ENCODE measurements at places on chromosomes 11 and 22.

- DNase-seq: no peak
Observed at GRCh38 chr11:26665946-26666345, 55.9 kb downstream of the SLC5A12 start.

- DNase-seq: peak; percentile 79
Observed at GRCh38 chr11:77151804-77152509, 23.9 kb downstream of the MYO7A start.

DNA sequence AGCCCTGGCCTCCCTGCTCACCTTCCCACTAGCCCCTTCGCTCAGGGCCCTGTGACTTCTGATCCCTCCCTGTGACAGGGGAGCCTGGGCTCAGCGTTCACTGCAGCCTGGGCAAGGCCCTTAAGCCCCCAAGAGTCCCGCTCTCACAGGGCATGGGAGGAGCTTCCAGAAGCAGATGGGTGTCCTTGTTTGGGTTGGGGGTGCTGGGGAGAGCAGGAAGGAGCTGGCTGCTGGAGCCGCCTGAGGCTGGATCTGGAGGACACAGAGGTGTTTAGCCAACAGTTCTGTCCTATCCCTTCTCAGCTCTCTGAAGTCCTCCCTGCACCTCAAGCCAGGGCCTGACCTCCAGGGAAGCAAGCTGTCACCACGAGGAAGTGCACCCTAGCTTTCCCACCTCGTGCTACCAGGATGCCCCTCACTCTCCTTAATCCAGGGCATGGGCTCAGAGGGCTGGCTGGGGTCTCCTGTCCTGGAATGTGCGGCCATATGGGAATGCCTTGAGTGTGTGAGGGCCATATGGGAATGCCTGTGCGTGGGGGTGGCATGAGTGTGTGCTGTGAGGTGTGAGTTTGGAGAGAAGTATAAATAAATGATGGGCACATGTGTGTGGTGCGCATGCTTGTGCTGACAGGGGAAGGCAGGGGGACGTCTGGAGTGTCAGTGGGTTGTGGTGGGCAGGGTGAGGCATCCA, 25.0 kb upstream of the TUB start:
- no peak for DNase-seq

DNA sequence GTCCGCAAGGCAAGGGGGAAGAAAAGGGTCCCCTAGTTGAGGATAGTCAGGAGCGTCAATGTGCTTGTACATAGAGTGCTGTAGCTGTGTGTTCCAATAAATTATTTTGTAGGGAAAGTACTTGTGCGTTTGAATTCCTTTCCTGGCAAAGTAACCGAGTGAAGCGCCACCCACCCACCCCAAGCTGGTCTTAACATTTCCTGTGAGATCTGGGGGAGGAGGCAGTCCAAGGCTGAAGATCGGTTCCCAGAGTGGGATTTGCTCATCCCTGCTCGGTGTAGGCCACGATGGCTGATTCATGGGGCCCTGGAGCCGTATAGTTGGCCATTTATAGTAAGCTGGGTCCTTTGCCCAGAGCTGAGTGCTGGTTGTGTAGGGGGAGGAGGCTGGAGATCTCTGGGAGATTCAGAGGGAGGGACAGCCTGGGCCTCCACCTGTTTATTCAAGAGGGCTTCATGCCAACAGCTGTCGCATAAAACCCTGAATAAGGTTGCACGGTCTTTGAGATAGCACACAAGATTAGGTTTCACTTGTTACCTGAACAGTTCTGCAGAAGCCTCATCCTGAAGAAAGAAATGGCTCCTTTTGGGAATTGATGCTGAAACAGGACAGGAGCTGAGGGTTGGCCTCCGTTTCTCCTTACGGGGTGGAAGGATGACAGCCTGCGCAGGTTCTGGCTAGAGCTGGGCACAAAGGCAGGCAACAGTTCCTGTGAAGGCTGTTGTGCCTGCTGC, 2.4 kb downstream of the ATF4 start:
- DNase-seq: no peak

GRCh38 chr22:20899827-20900423, 17.3 kb upstream of the CRKL start:
- no peak for DNase-seq

GRCh38 chr11:19598456-19598855, 114.2 kb upstream of the NAV2 start:
- DNase-seq: no peak

GRCh38 chr11:110525883-110526282, 96.1 kb downstream of the FDX1 start:
- DNase-seq: no peak
